ENCODE measurements at places on chromosomes 13 and 19.

GRCh38 chr19:50723069-50723468 is at the start of gene CLEC11A:
CLEC11A (plus strand) TSS chr19:50723364; CDS start chr19:50723526, 162 bp downstream.
- DNase-seq: no peak

- no peak for DNase-seq
Observed at GRCh38 chr19:8463365-8463764, 18.6 kb downstream of the HNRNPM start.

DNA sequence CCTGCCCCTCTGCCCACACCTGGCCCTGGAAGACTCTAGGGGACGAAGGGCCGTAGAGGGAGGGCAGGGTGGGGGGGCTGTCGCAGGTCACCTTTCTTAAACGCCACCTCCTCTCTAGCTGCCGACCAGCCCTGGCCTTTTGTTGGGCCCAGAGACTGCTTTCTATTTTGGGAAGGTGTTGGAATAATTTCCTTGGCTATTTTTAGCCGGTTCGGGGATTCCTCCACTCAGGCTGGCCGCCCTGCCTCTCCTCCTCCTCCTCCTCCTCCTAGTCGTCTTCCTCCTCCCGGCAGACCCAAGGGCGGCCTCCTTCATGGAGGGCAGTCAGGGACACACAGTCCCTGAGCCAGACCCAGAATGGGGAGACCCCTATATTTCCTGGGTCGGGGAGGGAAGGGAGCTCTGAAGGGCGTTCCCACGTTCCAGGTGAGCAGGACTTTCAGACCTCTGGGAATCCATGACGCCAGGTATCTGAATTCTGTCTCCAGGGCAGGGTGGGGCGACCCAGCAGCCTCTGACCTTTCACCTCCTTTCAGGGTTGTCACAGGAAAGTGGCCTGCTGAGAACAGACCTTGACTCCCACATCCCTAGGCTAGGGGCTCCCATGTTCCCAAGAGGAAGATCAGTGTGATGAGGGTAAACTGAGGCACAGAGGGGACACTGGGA is 19.9 kb downstream of the GADD45B start:
- no peak for DNase-seq

- no peak for DNase-seq
Observed at GRCh38 chr19:19257137-19257536, 16.0 kb downstream of the TM6SF2 start.

DNA sequence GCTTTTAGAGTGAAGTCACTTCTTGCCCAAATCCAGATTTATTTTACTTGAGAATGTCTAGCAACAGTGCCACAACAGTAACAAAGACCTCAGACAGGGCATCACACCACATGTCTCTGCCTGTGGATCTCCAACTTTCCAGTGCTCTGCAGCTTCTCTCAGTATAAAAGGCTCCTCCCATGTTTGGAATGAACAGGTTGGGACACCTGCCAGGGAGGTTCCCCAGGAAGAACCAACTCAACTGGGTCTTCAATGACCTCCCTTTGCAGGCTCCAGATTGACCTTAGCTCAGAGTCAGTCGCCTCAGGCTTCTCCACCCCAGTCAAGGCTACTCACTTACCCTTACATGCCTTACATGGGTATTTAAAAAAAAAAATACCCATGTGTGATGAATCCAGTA is 3.4 kb downstream of the ZNF823 start:
- no peak for DNase-seq

DNA sequence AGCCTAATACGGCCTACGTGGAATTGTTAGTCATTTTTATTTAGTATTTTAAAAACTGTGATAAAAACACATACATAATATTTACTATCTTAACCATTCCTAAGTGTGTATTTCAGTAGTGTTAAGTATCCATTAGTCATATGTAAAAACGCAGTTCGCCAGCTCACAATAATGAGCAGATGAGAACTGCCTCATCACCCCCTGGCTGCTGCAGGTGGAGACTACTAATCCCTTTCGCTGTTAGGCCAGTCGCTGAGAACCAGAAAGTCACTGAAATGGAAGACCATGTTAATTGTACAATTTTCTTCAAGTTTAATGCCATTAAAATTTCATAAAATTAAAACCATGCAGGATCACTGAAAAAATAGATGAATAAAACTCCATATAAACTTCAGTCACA is 1.6 kb downstream of the ESD start:
- no peak for DNase-seq

GRCh38 chr13:24892829-24893228 is 128.9 kb downstream of the RNF17 start:
- DNase-seq: no peak

DNA sequence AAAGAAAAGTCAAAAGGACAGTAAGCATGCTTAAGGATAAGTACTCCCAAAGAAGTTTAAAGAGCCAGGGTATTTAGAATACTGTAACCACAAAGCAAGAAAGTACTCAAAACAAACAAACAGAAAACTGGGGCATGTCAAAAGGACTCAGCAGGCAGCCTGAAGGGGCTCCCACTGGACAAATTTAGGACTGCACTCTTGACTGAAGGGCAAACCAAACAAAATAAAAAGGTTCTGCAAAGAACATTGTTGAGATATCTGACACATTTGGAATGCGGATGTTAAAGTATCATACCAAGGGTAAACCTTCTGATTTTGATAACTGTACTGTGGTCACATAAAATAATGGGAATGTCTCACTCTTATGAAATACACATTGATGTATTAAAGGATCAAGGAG is 157.4 kb downstream of the TNFSF13B start:
- no peak for DNase-seq

DNA sequence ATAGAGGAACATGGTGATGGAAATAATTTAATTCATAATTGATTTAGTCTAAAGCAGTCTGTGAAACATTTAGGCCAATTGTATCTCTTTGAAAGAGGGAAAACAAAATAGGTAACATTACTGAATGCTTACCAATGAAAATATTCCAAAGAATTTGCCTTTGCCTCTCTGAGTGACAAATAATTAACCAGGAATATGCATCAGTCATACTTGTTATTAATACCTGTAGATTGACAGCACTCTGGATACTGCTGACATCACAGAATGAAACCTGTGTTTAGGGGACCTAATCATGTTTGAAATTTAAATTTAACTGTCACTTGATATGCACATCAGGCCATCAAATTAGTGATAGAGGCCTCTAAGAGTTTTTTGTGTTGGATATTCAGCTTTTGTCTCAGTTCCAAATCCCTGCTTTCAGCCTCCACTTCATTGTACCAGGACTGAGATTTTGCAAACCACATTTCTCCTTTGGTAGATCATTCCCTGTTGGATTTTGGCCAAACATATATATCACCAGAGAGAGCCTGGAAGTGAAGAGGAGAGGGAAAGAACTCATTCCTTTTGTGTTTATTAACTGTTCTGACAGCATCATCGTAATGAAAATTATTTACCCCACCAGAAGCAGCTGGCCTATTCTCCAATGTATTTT is 64.8 kb upstream of the KLHL1 start:
- no peak for DNase-seq

GRCh38 chr19:11288349-11288748 is 7.6 kb upstream of the TSPAN16 start:
- DNase-seq: no peak

DNA sequence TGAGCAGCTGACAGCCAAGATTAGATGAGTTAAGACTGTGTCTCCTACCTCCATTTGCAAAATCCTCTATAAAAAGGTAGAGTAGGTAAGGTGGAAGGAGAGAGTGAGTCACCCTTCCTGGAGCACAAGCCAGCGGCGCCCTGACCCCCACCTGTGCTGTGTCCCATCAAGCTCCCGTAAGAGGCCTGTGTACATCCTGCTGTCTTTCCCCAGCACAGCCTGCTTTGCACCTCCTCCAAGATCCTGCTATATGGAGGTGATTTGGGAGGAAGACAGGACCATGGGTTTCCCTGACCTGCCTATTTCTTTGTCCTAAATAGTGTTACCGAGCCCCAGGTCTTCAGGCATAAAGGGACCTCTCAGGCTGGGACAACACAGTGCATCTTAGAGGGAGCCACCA is 62.3 kb upstream of the UQCRFS1 start:
- DNase-seq: no peak

DNA sequence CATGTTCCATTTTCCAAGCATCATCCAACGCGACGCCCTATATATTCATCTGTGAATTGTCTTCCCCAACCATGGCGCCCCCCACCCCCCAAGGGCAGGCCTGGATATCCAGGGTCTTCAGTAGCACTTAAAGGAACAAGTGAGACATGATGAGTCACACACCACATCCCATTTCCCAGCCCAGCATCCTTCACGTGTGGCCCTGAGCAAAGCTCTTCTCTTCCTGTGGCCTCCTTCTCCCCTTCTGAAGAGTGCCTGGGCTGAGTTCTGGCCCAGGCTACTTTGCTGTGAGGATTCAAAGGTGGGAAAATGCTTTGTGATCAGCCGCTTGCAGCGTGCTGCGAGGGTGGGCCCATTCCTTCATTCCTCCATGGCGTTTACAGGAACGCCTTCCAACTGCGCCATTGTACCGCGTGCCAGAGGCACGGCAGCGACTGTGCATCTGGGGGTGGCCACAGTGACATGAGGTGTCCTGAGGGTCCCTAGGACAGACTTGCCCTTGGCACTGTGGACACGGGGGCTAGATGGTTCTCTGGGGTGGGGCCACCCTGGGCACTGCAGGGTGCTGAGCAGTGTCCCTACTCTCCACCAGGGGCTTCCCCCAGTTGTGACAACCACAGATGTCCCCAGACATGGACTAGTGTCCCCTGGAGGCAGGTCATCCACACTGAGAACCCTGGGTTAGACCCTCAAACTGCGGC is 11.7 kb downstream of the PLIN4 start:
- peak; percentile 26 for DNase-seq

DNA sequence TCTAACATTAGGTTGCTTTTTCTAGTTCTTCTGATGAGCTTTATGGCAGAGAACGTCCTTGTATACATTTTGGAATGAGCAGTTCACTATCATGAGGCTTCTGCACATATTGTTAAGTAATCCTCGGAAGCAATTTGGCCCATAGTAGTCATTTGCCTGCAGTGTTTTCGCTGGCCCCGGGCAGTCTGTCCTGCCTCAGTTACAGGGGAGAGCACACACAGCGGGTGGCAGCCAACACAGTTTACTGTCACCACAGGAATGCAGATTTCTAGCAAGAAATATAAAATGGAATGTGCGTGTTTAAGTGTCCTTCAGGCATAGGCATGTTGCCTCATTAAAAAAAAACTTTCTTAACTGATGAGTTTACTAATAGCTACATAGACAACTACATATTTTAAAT is 71.5 kb upstream of the GJB6 start:
- DNase-seq: no peak

DNA sequence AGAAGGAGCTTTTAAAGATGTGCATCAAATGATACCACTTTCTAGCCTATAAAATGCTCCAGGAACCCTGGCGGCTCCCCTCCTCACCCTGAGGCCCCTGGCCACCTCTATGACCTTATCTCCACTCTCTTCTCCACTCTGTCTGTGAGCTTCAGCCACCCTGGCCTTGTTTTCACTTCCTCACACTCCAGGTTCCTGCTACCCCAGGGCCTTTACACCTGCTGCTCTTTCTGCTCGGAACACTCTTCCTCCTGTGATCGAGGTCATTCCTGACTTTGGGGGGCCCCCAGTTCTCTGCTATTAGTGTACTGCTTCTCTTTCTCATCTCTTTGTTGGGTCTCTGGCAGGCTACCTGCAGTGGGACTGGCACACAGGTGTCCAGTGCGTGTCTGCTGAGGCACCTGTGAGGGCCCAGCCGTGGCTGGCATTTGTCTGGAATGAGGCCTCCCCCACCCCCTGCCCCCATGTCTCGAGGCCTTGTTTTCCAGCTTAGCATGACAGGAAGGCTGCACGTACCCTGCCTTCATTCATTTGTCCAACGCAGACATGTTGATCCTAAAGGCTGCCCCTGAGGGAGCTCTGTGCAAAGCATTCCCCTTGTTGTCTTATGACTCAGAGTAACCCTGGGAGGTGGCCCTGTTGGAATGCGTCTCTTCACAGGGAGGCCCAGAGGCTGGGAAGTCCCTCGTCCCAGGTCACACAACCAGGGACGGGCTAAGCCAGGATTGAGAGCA is 2.3 kb downstream of the DDA1 start:
- no peak for DNase-seq

- peak; percentile 48 for DNase-seq
Observed at GRCh38 chr19:3135961-3136683, at the start of gene GNA15. GNA15 (plus strand) TSS chr19:3136033; CDS start chr19:3136451, 418 bp downstream.

- peak; percentile 14 for DNase-seq
Observed at GRCh38 chr19:8302734-8303133, 5.4 kb downstream of the CD320 start.

DNA sequence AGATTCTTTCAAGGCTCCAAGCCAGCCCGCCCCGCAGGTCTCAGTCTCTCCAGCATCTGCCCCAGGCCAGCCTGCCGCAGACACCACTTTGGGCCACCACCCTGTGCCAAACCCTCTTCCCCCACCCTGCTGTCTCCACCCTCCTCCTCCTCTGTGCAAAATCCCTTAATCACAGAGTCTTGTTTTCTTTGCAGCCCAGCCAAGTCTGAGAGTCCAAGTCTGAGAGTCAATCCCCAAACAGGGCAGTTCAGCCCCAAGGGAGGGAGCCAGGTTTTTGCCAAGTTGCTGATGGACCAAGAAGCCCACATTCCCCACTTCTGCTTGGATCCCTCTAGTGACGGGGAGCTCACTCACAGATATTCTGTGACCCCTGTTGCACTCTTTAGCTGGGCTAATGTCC is 3.1 kb downstream of the ADAMTS10 start:
- DNase-seq: no peak

- no peak for DNase-seq
Observed at GRCh38 chr19:54193011-54193410, 1.9 kb downstream of the TSEN34 start.

DNA sequence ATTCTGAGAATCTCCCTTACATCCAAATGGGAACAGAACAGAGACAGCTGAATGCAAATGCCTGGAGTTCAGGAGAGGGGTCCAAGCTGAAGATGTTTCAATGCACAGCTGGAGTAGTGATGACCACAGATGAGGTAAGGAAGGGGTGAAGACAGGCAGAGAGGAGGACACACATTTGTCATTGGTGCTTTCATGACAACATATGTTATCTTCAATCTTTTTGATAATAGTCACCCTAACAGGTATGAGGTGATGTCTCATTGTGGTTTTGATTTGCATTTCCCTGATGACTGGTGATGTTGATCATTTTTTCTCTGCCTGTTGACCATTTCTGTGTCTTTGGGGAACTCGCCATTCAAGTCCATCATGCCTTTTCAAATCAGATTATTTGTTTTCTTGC is 19.2 kb downstream of the SIGLEC7 start:
- DNase-seq: no peak

- no peak for DNase-seq
Observed at GRCh38 chr13:98226496-98226895, 49.4 kb upstream of the RNF113B start.

GRCh38 chr19:42273407-42274064 is 4.5 kb downstream of the CIC start:
- no peak for DNase-seq
